ENCODE measurements at places on chromosomes 11 and 22. TPM values are rescaled to one million over a fixed set of nuclear protein-coding genes. Genes with fewer than 3 reads are reported as not detected.

The NXPE2 gene
- total RNA-seq = not detected

DNA sequence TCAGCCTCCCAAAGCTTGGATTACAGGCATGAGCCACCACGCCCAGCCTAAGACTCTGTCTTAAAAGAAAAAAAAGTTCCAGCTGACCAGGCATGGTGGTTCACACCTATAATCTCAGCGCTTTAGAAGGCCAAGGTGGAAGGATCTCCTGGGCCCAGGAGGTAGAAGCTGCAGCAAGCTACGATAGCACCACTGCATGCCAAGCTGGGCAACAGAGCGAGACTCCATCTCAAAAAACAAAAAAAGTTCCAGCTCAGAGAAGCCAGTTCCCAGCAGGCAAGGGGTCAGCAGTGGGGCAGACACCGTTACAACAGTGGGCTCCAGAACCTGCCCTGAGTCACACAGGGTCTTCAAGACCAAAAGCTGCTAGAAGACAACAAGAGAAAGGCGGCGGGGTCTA is 3.3 kb downstream of the TMEM184B start:
- no peaks in the 10 kb centered on the region for H3K27me3 ChIP-seq
- DNase-seq = no peak
- peaks cover 16% of the 10 kb centered on the region for H3K4me1 ChIP-seq
- no peak overlapping the region for H3K27ac ChIP-seq
- H3K4me3 ChIP-seq = no peak overlapping the region
- H3K36me3 ChIP-seq = 0 out of 2 replicates have a peak, but pooled peaks cover 3% of the 10 kb centered on the region

The EMID1 gene
- total RNA-seq = 3.8 TPM

GRCh38 chr11:3095712-3096361 is 38.6 kb upstream of the CARS1 start:
- H3K27ac ChIP-seq = no peak overlapping the region
- DNase-seq = peak; percentile 27
- H3K36me3 ChIP-seq = no peaks in the 10 kb centered on the region
- H3K4me1 ChIP-seq = peaks cover 20% of the 10 kb centered on the region
- no peak overlapping the region for H3K4me3 ChIP-seq
- H3K27me3 ChIP-seq = no peaks in the 10 kb centered on the region

DNA sequence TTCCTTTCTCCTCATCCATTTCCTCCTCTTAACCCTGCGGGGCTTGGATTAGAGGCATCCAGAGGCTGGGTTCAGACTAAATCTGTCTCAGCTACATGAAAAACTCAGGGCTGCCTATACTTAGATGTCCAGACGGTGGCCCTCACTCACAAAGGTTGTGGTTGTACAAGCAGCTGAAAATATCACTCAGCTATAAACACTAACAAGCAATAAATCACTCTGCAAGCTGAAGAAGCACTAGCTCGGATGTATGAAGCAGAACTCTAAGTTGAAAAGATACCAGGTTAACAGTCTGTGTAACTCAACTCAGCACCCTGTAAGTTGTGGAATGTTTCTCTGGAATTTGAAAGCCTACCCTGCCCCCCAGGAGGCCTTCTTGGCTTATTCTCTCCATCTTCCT is 82.9 kb downstream of the EXT2 start:
- no peak overlapping the region for H3K4me3 ChIP-seq
- no peak overlapping the region for H3K27ac ChIP-seq
- no peak for DNase-seq
- H3K36me3 ChIP-seq = no peaks in the 10 kb centered on the region
- peaks cover 3% of the 10 kb centered on the region for H3K4me1 ChIP-seq

The APOBEC3B gene
- 14.2 TPM for total RNA-seq

The MAP6 gene
- total RNA-seq = 0.94 TPM

The HIPK3 gene
- 20.8 TPM for total RNA-seq

DNA sequence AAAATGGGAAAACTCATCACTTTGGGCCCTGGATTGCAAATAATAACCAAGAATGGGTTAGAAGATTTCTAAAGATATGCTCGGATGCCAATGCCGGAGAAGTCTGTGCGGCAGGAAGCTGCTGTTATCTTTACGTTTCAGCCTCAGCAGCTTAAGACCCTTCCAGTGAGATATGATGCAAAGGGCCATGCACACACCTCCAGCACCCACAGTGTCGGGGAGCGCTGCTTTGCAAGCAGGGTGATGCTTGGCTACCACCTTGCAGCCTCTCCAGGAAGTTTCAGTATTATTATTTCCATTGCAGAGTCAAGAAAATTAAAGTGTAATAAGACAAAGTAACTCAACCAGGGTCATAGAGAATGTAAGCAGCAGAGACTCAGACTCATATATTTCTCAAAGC is 37.3 kb downstream of the LARGE1 start:
- no peaks in the 10 kb centered on the region for H3K27me3 ChIP-seq
- no peak for DNase-seq
- no peak overlapping the region for H3K27ac ChIP-seq
- peaks cover 16% of the 10 kb centered on the region for H3K4me1 ChIP-seq

The TSPAN32 gene
- total RNA-seq = not detected

DNA sequence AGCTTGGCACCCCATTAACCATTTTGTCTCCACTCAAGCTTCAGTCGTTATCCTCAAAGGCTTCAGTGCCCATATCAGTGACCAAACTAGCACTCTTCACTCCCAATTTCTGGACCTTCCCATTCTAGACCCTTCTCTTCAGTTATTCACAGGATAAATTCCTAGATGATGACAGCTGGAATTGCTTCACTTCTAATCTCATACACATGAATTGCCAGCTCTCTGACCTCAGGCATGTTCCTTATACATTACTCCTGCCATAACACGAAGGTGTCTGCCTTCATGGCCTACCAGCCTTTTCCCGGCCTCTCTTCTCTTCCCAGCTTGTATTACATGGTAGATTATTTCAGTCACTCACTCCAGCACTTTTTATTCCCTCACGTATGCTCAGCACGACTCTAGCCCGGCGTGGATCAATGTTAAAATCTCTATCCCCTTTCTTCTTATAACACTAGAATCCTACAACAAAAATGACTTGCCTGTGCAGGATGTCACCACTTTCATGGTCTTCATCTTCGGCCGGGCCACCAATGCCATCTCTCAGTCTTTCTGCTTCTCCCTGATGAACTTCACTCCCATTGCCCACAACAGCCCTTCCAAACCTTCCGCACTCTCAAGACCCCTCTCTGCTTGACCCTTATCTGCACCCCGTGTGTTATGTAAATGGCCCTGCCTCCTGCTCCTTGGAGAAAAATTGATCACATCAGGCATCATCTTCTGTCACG is 36.9 kb downstream of the EIF3F start:
- H3K27me3 ChIP-seq = peaks cover 22% of the 10 kb centered on the region
- peak; percentile 11 for DNase-seq
- no peaks in the 10 kb centered on the region for H3K36me3 ChIP-seq
- H3K4me1 ChIP-seq = no peaks in the 10 kb centered on the region
- no peak overlapping the region for H3K4me3 ChIP-seq
- no peak overlapping the region for H3K27ac ChIP-seq

- peaks cover 37% of the 10 kb centered on the region for H3K27me3 ChIP-seq
- H3K4me1 ChIP-seq = peaks cover 13% of the 10 kb centered on the region
- H3K36me3 ChIP-seq = no peaks in the 10 kb centered on the region
- H3K4me3 ChIP-seq = peak overlapping the region; percentile 71
Measured at GRCh38 chr11:130426837-130427341, 1.5 kb downstream of the ADAMTS8 start.

GRCh38 chr22:36075230-36075629 is 46.6 kb upstream of the RBFOX2 start:
- H3K4me1 ChIP-seq = no peaks in the 10 kb centered on the region
- DNase-seq = no peak
- no peaks in the 10 kb centered on the region for H3K27me3 ChIP-seq
- H3K27ac ChIP-seq = no peak overlapping the region
- no peaks in the 10 kb centered on the region for H3K36me3 ChIP-seq
- H3K4me3 ChIP-seq = no peak overlapping the region

- H3K4me1 ChIP-seq = no peaks in the 10 kb centered on the region
- H3K36me3 ChIP-seq = no peaks in the 10 kb centered on the region
- no peak for DNase-seq
- no peak overlapping the region for H3K27ac ChIP-seq
Measured at GRCh38 chr11:70725278-70725677, 326.9 kb downstream of the CTTN start.

GRCh38 chr11:44944181-44944852 is 6.4 kb downstream of the TP53I11 start:
- H3K4me1 ChIP-seq = peaks cover 46% of the 10 kb centered on the region
- DNase-seq = peak; percentile 60
- peaks cover 13% of the 10 kb centered on the region for H3K36me3 ChIP-seq
- no peak overlapping the region for H3K4me3 ChIP-seq

The OR4D9 gene
- total RNA-seq = not detected

DNA sequence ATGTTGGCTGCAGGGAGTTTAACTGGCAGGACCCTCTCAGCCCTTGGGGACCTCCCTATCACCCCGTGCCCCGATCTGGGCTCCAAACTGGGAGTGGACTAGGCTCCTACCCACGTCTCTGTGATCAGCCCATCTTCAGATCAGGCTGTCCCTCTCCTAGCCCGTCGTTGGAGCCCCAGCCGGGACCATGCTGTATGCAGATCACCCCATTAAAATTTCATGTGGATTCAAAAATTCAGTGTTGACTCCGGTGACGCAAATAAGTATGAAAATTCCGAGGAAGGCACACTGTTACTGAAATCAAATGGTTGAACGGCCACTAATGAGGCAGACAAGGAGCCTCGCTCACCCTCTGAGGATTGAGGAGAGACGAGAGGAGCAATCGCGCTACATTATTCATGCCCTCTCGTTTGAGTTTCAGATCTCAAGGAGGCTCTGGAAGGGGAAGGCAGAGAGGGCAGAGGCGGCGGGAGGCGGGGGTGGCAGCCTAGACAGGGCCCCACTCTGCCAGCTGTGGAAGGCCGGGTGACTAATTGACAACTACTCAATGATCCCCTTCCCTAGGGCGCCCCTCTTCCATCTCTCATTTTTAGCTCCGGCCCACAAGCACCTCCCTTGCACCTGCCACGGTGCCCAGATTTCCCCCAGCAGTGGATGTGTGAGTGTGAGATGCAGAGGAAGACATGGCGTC is 255.4 kb downstream of the MIAT start:
- DNase-seq = no peak

DNA sequence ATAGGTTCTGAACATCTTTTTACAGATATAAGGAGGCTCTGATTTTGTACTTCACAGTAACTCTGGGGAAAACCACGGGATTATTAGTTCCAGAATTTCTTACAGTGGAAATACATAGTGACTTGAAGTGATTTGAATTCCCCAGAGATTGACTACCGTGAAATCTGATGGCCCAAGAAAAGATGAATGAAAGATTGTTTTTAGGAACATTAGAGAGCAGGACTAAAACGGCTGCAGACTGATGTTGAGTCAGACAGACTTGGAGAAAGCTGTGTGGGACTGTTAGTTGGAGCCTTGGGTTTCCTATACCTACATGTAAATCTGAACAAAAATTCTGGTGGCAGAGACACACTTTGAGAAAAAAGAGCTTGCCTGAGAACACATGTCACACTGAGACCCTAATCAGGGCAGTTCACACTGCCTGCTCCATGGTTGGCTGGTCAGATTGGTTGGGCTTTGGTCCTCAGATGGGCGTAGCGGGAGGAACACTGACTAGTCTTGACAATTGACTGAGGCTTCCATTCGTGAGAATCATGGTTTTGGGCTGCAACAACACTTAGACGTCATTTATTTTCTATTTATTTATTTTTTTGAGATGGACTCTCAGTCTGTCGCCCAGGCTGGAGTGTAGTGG is 6.8 kb downstream of the PPP6R3 start:
- no peak for DNase-seq
- H3K4me3 ChIP-seq = no peak overlapping the region
- H3K4me1 ChIP-seq = peaks cover 15% of the 10 kb centered on the region
- no peaks in the 10 kb centered on the region for H3K27me3 ChIP-seq

DNA sequence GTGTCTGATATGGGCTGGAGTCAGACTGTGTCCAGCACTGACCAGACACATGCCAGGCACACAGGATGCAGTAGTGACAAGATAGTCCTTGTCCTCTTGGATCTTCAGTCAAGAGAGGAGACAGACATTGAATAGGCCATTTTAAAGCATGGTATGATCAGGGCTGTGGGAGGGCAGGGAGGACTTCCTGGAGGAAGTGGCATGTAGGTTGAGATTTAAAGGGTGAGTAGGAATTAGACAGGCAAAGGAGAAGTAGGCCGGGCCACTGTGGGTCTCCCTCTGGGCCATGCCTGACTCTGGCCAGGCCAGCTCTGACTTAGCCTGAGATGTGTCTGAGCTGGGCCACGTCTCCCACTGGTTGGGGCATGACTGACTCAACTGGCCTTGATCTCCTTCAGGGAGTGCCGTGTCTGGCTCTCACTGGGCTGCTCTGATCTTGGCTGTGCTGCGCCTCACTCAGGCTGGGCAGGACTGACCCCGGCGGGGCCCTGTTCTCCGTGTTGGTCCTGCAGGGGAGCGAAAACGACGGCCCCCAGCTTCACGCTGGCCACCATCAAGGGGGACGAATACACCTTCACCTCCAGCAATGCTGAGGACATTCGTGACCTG is 71.2 kb downstream of the MYO7A start:
- H3K36me3 ChIP-seq = no peaks in the 10 kb centered on the region
- H3K4me3 ChIP-seq = no peak overlapping the region
- no peaks in the 10 kb centered on the region for H3K4me1 ChIP-seq
- no peak overlapping the region for H3K27ac ChIP-seq

DNA sequence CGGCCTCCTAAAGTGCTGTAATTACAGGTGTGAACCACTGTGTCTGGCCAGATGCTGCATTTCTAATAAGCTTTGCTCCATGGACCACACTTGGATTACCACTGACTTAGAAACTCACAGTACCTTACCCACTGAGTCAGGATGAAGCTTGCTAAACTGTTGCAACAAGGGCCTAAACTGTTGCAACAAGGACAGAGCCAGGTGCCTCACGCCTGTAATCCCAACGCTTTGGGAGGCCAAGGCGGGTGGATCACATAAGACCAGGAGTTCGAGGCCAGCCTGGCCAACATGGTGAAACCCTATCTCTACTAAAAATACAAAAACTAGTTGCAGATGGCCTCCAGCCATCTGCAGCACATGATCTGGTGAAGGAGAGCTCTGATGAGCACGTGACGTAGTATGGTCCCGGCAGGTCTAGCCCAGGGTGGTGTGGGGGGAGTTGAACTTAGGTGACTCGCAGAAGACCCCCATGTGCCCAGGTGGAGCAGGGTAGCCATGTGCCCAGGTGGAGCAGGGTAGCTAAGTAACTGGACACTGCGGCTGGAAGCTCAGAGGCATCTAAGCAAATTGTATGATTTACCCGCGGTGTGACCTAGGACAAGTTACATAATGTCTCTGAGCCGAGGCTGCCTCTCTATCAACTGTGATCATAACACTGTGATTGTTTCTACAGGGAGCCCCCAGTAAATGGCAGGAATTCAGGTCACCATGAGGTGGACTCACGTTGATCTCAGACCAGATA is 8.4 kb downstream of the SLC25A45 start:
- H3K4me1 ChIP-seq = no peaks in the 10 kb centered on the region
- DNase-seq = no peak
- no peak overlapping the region for H3K27ac ChIP-seq
- H3K27me3 ChIP-seq = no peaks in the 10 kb centered on the region

DNA sequence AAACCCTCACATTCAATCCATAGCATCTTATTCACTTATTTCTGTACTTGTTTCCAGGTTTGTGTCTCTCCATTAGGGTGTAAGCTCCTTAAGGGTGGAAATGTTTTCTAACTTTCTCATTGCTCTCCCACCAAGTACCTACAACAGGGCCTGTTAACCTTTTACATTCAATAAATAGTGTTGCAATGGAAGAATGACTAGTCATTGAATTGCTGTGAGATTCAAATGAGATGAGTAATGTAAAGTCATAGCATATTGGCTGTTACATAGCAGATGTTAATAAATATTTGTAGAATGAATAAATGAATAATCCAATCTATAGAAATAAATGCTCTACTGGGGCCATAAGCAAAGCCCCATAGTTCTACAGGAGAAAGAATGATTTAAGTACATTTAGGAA is 75.4 kb upstream of the DDI1 start:
- H3K4me1 ChIP-seq = no peaks in the 10 kb centered on the region
- no peak for DNase-seq
- no peaks in the 10 kb centered on the region for H3K36me3 ChIP-seq
- no peaks in the 10 kb centered on the region for H3K27me3 ChIP-seq
- H3K27ac ChIP-seq = no peak overlapping the region

The AQP11 gene
- 1.2 TPM for total RNA-seq

Data from H1 (cell line).